GM23248 (cell line): ENCODE measurements at places on chromosomes 12 and 14.
A peak's percentile ranks its signal among the peaks of the same experiment; 100 is the strongest.

DNA sequence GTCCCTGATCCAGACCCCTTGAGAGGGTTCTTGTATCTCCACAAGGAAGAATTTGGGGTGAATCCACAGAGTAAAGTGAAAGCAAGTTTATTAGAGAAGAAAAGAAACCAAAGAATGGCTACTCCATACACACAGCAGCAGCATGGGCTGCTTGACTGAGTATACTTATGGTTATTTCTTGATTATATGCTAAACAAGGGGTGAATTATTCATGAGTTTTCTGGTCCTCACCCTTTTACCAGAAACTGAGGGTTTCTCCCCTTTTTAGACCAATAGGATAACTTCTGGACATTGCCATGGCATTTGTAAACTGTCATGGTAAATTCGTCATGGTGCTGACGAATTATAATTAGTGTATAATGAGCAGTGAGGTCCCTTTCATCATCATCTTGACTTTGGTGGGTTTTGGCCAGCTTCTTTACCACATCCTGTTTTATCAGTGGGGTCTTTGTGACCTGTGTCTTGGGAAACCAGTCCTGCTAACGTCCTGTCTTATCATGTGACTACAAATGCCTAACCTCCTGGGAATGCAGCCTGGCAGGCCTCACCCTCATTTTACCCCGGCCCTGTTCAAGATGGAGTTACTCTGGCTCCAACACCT, 121.9 kb downstream of the SPTSSA start:
- no peak for DNase-seq

- DNase-seq, result no peak
Measured at GRCh38 chr12:20375560-20375959, 7.2 kb downstream of the PDE3A start.

- peak; percentile 90 for DNase-seq
Measured at GRCh38 chr12:124713436-124714082, 146.1 kb upstream of the NCOR2 start.

DNA sequence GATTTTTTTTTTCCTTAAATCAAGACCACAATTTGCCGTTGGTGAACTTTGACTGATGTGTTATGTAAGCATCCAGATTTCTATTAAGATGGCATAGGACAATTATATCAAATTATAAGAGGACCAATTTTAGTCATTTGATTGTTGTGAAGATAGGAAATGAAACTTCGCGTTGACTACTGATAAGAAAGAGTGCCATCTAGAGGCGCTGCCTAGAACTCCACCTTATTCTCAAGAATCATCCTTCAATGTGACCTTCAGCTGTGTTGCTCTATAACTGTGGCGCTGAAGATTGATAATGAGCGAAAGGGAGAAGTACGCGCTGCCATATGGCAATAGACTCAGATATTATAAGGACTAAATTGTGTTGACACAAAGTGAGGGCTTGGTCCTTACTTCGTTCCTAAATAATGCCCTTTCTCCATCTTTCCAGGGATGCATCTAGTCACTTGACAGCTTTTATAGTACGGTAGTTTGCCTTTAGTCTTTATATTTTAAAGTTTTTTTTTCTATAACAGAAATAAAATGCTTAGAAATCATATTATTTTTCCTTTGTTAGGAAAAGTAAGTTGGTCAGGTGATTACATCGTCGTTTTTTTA, 350.8 kb upstream of the STXBP6 start:
- peak; percentile 63 for DNase-seq

DNA sequence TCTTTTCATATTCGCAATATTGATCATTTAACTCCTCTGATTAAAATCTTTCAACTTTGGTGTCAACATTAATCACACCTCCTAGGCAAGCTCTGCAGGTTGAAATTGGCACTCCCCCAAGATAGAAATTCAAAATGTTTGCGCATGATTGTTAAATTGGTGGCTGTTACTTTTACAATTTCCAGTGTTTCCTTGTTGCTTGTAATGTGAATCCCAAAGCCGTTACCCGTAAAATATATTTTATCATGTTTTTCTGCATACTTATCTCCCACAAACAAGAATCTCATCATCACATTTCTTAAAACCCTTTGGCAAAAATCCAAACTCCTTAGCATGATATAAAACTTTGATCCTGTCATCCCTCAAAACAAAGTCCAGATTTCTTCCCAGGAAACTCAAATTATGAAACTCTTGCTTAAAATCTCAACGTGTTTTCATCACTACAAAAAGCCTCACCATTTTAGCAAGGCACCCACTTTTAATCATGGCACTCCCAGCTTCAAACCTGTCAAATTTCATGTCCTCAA, 14.7 kb downstream of the RTL1 start:
- no peak for DNase-seq

- peak; percentile 47 for DNase-seq
Measured at GRCh38 chr12:121990692-121991603, 30.7 kb upstream of the BCL7A start.

DNA sequence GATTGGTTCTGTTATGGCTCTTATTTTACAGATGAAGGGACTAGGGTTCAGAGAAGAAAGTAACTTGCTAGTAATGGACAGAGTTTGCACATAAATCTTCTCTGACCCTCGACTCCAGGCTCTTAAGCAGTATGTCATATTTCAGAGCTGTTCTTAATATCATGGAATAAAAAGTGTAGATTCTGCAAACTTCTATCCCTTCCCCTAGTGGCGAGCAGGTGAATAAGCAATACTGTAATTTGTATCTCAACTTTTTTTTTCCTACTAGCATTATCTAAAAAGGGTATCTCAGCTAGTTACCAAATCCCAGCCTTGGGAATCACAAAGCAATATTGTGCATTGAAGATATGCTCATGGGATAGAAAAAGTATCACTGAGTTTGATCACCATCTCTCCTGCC, 83.2 kb downstream of the ANO4 start:
- DNase-seq, result peak; percentile 30

DNA sequence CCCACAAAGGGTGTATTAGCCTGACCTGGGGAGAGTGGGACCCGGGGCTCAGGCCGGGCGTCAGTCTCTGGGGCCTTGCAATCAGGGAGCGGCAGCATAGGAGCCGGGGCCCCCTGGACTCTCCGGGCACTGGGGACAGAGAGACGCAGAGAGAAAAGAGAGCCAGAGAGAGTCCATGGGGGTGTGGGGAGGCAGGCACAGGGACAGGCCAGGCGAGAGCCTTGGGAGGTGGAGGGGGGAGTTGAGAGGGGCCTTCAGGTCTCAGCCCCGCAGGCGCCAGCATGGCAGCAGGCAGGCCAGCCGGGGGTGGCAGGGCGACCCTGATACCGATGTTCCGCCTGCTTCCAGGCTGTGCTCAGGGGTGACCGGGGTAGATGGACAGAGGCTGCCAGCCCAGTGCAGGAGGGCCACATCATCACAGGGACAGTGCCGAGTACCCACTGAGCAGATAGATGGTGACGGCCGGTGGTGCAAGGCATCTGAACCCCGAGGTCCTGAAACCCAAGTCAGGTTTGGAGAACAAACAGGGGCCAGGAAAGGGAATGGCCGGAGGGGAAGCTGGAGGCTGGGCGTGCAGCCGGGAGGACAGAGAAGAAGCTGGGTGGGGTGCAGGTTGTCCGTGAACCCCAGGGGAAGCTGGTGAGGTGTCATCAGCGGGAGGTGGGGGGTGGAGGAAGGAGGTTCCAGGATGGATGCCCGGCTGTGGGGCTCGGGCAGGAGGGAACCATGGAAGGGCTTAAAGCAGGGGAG, 2.9 kb downstream of the EXOC3L4 start:
- no peak for DNase-seq

DNA sequence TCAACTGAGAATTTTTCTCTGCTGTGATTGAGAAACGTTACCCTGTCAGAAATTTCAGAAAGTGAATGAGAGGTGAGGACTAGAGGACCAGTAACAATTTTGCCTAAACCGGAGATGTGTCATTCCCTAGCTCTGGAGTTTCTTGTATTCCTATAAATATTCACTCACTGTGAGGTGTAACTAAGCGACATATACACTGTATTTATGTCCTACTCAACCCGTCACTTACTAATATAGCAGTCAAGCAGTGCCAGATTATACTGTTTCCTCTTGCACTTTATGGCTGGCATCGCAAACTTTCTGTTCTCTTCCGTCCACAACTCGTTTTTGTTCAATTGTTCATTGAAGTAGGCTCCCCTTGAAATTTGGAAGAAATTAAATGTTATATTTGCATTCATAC, 192.9 kb downstream of the NOVA1 start:
- no peak for DNase-seq
